Dermis lymphatic vessel endothelial cell (primary cell): ENCODE measurements at places on chromosomes 3 and 15. TPM values are rescaled to one million over a fixed set of nuclear protein-coding genes. Genes with fewer than 3 reads are reported as not detected.

The GLDN gene
- under 0.01 TPM in 1 of 2 replicates, not detected in the other for total RNA-seq

The EPHA6 gene
- total RNA-seq = under 0.01 TPM in 1 of 2 replicates, not detected in the other

The PGBD4 gene
- 1.1 and 1.2 TPM in 2 replicates for total RNA-seq

The MEX3B gene
- 2.8 and 7.5 TPM in 2 replicates for total RNA-seq

The ROPN1 gene
- not detected in 2 replicates for total RNA-seq

The NR2F2 gene
- 18.1 and 35.1 TPM in 2 replicates for total RNA-seq

The FOXB1 gene
- not detected in 2 replicates for total RNA-seq

The FOXL2 gene
- total RNA-seq = under 0.01 TPM in 1 of 2 replicates, not detected in the other

The CACNA1D gene
- 0.09 TPM in 1 of 2 replicates, not detected in the other for total RNA-seq

The GOLGA8T gene
- total RNA-seq = 0.09 TPM in 1 of 2 replicates, not detected in the other

The DPH6 gene
- 12.0 and 17.8 TPM in 2 replicates for total RNA-seq

The TMC3 gene
- total RNA-seq = not detected in 2 replicates

The DAPK2 gene
- 4.7 and 18.0 TPM in 2 replicates for total RNA-seq

The BNC1 gene
- total RNA-seq = 1.1 and 2.8 TPM in 2 replicates

The RPUSD3 gene
- 14.1 and 18.9 TPM in 2 replicates for total RNA-seq

The GOLGA8M gene
- 1.2 and 4.4 TPM in 2 replicates for total RNA-seq

The SLC2A2 gene
- not detected in 2 replicates for total RNA-seq

The MAP1A gene
- 0.17 and 0.33 TPM in 2 replicates for total RNA-seq

The ISL2 gene
- 0.65 and 0.69 TPM in 2 replicates for total RNA-seq

The C3orf22 gene
- total RNA-seq = not detected in 2 replicates

The CCDC39 gene
- under 0.01 TPM in 1 of 2 replicates, not detected in the other for total RNA-seq
